ENCODE measurements at places on chromosomes 6 and 20.

DNA sequence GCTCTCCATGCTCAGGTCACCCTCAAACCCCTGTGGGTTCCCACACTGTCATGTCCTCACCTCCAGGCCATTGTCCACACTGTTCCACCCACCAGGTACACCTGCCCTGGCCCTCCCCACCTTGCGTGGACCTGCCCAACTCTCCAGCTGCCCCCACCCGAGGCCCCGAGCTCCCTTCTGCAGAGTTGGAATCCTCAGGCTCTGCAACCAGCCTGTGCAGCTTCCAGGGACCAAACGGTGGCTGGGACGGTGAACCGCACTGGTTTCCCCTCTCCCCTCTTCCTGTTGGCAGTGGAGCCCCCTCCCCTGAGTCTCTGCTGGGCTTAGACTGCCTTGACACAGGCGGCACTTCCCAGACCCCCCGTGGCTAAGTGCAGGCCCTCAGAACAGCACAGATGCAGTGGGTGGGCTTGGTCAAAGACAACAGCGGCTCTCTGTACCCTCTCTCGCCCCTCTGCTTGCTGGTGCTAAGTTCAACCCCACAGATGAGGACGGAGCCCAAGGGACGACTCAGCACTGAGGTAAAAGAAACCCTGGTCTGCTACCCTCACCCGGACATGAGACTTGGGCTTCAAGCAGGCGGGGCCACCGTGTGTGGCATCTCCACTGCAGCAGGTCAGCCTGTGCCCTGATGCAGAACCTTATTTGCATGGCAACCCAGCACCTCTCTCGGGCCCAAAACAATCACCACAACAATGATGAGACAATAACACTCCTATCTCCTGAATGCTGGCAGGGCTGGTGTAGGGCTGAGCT lies 11.0 kb downstream of the ZBP1 start:
- DNase-seq: no peak

GRCh38 chr20:34891166-34892062 lies 15.0 kb downstream of the ACSS2 start:
- DNase-seq: no peak

DNA sequence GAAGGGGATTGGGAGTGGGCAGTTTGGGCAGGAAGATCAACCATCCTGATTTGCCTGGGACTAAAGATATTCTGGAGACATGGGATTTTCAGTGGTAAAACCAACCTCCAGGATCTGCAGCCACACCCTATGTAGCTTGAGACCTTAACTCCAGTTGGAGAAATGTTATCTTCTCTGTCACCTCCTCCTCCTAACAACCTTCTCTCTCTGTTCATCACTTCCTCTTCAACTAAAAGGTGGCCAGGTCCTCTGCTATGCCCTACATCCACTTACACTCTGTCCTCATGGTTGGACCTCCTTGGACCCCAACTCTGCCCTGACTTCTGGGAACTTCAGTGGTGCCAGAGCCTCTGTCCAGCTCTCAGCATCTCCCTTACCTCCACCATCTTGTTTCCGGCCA lies 42.0 kb upstream of the SLC9A8 start:
- no peak for DNase-seq

- DNase-seq: no peak
Measured at GRCh38 chr20:57257701-57258453, 8.6 kb downstream of the BMP7 start.

DNA sequence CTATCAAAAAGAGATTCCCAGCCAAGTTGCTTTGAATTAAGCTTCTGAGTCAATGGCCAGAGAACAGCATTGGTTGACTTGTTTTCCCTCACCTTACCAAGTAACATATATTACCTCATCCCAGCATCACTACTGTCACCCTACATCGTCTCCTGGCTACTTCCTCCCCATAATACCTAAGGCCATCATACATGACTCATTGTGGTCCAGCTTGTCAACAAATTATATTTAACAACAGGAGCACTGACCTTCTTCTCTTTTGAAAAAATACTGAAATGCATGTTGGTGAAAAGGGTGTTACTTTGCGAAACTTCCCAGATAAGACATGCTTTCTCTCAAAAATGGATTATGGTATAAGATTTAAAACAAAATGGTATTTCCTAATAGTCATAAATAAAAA lies 106.9 kb downstream of the TBX18 start:
- no peak for DNase-seq

- no peak for DNase-seq
Measured at GRCh38 chr6:168632694-168633093, 191.7 kb downstream of the SMOC2 start.

DNA sequence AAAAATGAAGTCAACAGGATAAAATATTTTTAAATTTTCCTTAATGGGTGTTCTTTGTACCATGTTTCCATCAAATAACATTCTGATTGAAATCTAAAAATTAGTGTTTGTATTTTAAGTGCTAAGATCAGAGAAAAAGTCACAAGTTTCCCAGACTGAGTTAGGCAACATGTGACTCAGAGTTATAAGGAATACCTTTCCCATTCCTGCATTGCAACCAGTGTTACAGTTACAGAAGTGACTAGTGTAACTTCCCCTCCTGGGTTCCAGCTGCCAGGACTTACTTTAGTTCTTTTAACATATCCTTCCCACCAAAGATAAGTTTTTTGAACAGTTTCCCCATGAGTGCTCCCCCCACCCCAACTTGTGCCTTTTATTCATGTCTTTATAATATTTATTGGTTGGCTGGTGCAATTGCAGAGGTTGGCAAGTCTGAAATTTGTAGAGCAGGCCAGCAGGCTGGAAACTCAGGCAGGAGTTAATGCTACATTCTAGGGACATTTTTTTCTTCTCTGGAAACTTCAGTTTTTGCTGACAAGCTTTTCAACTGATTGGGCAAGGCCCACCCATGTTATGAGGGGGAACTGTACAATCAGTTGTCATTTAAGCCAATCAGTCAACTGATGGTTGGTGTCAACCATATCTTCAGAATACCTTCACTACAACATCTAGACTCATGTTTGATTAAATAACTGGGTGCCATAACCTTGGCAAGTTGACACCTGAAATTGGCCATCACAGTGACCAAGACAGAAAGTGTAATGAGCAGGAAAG lies 22.9 kb upstream of the ESR1 start:
- no peak for DNase-seq

GRCh38 chr20:13229538-13229937 lies 8.5 kb downstream of the ISM1 start:
- no peak for DNase-seq

DNA sequence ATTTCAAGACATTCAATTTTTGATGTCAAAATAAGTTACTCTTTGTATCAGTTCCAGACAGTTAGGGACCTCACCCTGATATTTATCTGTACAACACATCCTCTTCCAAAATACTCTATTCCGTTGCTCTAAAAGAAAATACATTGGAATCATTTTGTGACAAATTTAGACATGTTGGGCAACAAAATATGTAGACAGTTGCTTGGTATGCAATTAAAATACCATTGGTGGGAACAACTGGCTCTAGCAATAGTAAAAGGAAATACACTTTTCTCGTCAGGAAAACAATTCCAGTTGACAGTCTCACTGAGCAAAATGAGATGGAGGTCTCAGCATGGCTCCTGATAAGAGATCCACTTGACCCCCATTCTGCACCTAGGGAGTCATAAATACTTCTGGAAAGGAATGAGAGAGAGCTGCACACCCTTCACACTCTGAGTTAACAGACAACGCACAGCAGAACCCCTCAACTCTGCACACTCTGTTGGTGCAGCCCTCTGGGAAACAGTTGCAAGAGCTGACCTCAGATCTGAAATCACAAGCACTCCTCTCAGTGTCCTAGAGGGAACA lies 171.3 kb upstream of the NT5E start:
- no peak for DNase-seq

DNA sequence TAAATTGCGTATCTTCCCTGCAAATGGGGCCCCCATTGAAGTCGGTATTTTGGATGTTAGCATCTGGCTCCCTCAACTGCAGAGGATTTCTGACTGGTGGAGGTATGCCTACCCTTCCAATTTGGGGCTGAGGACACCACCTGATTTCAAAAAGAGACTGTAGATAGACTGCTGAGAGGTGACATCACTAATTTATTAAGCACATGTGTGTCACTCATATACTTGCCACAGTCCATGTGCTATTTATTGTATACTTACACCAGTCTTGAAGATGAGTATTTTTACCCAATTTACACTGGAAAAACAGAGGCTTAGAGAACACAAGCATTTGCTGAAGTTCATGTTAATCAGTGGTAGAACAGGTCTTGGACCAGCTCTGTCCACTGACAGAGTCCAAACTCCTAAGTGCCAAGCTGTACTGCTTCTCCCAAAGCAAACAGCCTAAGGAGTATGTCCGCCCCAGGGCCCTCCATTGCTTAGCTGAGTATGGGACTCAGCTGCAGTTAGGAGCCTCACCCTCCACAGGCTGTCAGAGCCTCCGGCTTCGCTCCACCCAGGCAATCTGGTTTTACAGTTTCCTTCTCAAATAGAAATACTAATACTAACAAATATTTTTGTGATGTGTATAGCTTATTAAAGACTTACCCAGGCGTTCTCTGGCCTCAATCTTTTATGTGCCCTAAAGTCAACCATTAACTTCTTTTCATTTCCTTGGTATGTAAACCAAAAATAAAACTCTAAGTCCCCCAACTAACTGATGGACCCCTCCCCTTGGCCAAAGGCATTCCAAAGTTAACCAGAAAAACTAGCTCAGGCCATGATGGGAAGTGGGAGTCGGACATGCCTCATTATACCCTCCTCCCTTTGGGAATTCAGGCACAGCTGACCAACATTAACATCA lies 17.5 kb downstream of the RIN2 start:
- no peak for DNase-seq

DNA sequence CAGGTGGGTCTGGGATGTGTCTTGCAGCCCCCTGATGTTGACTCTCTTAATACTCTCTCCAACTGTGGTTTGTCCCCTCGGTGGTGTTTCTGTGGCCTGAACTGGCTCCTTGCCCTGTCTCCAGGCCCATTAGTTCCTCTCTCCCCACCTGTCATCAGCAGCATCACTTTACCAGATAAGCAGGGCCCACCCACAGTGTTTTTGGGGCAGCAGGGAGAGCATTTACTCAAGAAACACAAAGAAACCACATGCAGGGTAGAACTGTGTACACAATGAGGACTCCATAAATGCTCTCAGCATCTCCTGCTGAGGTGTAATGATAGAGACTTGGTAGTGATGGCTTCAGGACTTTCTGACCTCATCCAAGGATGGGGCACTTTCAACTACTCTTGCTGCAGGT lies 20.2 kb upstream of the MRPS18A start:
- no peak for DNase-seq

DNA sequence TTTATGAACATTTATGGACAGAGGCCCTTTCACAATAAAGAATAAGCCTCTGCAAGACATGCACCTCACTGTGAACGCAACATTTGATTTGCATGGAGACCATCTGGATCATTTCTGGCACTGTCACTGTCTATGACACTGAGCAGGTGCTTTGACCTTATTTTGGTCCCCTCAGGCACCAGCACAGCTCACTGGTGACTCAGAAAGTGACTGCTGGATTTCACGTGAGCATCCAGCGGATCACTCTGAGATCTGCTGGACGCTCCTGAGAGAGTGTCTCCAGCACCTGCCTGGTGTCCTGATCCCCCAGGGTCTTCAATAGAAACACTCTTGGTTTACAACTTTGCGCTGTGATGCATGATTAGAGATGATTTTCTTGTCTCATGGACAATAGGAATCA lies 375.7 kb downstream of the TENT5A start:
- no peak for DNase-seq
